Activated CD8-positive, alpha-beta T cell treated with anti-CD3 and anti-CD28 coated beads, Interleukin-2, amount 10 ng/mL, durations not matched to agents 7 days and 5 days (primary cell): ENCODE measurements at places on chromosomes 11 and 22. TPM values are rescaled to one million over a fixed set of nuclear protein-coding genes. Genes with fewer than 3 reads are reported as not detected.
A peak's percentile ranks its signal among the peaks of the same experiment; 100 is the strongest.

HOATZ gene
- total RNA-seq: 0.37 TPM

AGBL2 gene
- 5.6 TPM for total RNA-seq

CDCA5 gene
- 127 TPM for total RNA-seq

MAP6 gene
- total RNA-seq: not detected

LDHAL6A gene
- not detected for total RNA-seq

GRCh38 chr22:30309951-30310741, 16.6 kb downstream of the TBC1D10A start:
- peaks cover 49% of the 10 kb centered on the region for H3K36me3 ChIP-seq
- peak; percentile 70 for DNase-seq
- no peaks in the 10 kb centered on the region for H3K27me3 ChIP-seq
- peak overlapping the region; percentile 56 for H3K4me3 ChIP-seq
- H3K27ac ChIP-seq: peak overlapping the region; percentile 79

DNA sequence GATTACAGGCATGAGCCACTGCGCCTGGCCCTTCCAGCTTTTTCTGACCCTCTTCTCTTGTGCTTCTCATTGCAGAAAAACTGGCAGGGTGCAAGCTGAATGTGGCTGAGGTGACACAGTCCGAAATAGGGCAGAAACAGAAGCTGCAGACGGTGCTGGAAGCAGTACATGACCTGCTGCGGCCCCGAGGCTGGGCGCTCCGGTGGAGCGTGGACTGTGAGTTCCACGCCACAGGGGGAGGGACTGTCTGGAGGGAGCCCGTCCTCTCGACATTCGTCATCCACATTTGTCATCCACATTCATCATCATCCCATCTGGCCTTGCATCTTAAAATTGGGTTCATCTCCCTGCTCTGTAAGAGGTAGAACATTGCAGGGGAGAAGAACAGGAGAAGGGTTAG, 49.3 kb upstream of the PARVG start:
- no peak overlapping the region for H3K4me3 ChIP-seq
- H3K27me3 ChIP-seq: no peaks in the 10 kb centered on the region
- no peak for DNase-seq
- H3K27ac ChIP-seq: no peak overlapping the region
- H3K4me1 ChIP-seq: peaks cover 39% of the 10 kb centered on the region
- H3K36me3 ChIP-seq: peaks cover 34% of the 10 kb centered on the region

DNA sequence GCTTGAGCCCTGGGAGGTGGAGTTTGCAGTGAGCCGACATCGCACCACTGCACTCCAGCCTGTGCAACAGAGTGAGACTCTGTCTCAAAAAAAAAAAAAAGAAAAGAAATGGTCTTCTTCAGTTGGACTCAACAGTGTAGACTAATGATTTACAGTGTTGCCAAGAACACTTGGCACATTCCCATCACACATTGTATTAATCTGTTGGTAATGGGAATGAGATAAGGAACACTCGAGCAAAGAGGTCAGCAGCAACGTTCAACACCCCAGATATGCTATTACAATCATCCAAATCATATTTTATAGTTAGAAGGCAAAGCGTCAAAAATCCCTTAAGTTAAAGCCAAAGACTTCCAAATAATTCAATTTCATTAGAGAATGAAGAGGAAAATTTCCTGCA, 14.5 kb downstream of the CDON start:
- H3K36me3 ChIP-seq: no peaks in the 10 kb centered on the region
- H3K4me3 ChIP-seq: no peak overlapping the region
- DNase-seq: no peak
- H3K27me3 ChIP-seq: peaks cover 2% of the 10 kb centered on the region
- H3K4me1 ChIP-seq: no peaks in the 10 kb centered on the region
- H3K27ac ChIP-seq: no peak overlapping the region

GRCh38 chr11:12807621-12808020, 133.4 kb downstream of the TEAD1 start:
- H3K27me3 ChIP-seq: peaks cover 29% of the 10 kb centered on the region
- H3K4me3 ChIP-seq: no peak overlapping the region
- peaks cover 10% of the 10 kb centered on the region for H3K4me1 ChIP-seq
- no peak for DNase-seq
- H3K36me3 ChIP-seq: no peaks in the 10 kb centered on the region

- H3K27ac ChIP-seq: no peak overlapping the region
- H3K36me3 ChIP-seq: no peaks in the 10 kb centered on the region
- no peak overlapping the region for H3K4me3 ChIP-seq
- H3K4me1 ChIP-seq: peaks cover 2% of the 10 kb centered on the region
Observed at GRCh38 chr11:117673602-117674001, 123.4 kb downstream of the DSCAML1 start.

DNA sequence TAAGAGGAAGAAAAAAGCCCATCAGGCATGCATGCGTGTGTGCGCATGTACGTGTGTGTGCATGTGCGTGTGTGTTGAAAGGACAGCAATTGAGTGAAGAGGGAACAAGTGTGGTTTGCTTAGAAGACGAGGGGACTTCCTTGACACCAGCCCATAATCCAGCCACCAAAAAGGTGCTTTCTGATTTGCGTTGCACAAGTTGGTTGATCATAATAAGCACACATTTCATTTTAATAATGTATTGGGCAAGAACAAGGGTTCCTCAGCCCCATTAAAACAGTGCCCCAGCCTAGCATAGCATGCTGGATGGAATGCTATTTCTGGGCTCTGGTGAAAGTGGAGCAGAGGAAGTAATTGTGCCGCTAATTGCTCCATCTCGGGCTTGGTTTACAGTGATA, 493.2 kb downstream of the MIAT start:
- H3K4me3 ChIP-seq: no peak overlapping the region
- H3K4me1 ChIP-seq: no peaks in the 10 kb centered on the region
- no peaks in the 10 kb centered on the region for H3K36me3 ChIP-seq
- H3K27ac ChIP-seq: no peak overlapping the region
- peaks cover 18% of the 10 kb centered on the region for H3K27me3 ChIP-seq

DNA sequence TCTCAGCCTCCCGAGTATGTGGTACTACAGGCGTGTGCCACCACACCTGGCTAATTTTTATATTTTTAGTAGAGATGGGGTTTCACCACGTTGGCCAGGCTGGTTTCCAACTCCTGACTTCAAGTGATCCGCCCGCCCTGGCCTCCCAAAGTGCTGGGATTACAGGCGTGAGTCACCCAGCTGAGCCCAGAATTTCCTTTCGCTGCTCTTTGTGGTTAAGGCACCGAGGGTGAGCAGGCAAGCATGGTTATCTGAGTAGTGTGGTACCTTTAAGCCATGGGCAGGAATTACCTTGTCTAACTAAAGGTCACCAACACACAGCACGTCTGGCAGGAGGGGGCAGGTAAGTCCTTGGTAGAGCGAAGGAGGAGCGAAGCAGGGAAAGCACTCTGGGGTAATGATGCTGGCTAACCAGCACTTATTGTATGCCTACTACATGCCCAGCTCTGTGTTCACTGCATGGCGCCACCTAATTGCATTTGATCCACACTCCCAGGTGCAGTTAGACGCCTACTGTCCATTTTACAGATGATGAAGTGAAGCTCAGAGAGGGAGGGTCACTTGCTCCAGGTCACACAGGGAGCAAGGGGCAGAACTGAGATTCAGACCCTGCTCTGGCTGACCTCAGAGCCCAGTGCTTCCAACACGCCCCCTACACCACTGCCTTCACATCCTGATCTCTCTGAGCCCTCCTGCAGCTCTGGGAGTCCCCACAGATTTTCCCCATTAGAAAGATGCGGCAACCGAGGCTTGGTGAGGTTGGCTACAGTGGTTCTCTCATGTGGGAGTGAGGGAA, 45.7 kb downstream of the TRIOBP start:
- peaks cover 13% of the 10 kb centered on the region for H3K36me3 ChIP-seq
- peaks cover 28% of the 10 kb centered on the region for H3K4me1 ChIP-seq
- no peak overlapping the region for H3K4me3 ChIP-seq
- DNase-seq: no peak
- no peak overlapping the region for H3K27ac ChIP-seq

DNA sequence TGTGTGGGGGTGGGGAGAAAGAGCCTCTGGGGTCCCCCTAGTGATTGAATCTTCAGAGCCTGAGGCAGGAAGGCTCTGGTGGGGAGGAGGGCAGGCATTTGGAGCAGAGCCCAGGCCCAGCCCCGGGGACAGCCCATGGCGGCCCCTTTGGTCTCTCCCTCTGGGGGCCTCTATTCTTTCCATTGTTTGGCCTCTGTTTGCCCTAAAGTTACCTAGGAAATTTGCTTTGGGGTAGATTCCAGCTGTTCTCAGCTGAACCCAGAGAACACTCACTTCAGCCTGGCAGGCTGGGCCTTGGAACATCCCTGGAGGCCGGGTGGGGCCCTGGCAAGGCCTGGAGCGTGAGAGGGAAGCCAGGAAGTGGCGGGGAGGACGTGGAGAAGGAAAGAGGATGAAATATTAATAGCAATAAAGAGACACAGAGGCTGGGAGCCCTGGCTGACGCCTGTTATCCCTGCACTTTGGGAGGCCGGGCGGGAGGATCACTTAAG, 22.9 kb upstream of the A4GALT start:
- no peak overlapping the region for H3K27ac ChIP-seq
- H3K4me3 ChIP-seq: no peak overlapping the region
- no peaks in the 10 kb centered on the region for H3K27me3 ChIP-seq
- DNase-seq: no peak
- no peaks in the 10 kb centered on the region for H3K36me3 ChIP-seq
